ENCODE measurements at places on chromosomes 2 and 18. TPM values are rescaled to one million over a fixed set of nuclear protein-coding genes. Genes with fewer than 3 reads are reported as not detected.

- H3K27me3 ChIP-seq, result no peaks in the 10 kb centered on the region
- peak; percentile 9 for DNase-seq
- H3K27ac ChIP-seq, result no peak overlapping the region
- H3K4me3 ChIP-seq, result no peak overlapping the region
- no peaks in the 10 kb centered on the region for H3K36me3 ChIP-seq
These were observed 113.2 kb upstream of the CHST9 start for GRCh38 chr18:27298214-27298804.

DNA sequence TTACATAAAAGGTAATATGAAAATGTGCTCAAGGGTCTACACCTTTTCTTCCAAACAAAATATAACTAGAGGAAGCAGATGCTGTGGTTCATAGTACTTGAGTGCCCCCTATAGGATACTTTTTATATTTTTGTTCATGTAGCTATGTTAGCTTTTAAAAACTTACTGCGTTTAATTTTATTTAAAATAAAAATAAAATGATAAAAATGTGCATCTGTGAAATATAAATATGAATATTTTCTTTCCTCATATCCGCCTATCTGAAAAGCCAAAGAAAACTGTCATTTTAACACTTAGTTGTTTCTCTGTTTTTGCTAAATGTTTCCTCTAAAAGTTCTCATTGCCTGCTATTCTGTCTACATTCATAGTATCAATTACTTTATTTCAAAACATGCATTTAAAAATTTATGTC, 9.6 kb upstream of the LRP1B start:
- no peak overlapping the region for H3K27ac ChIP-seq
- no peak for DNase-seq
- H3K27me3 ChIP-seq, result no peaks in the 10 kb centered on the region
- H3K4me3 ChIP-seq, result no peak overlapping the region

GRCh38 chr2:24558781-24559472, 67.9 kb downstream of the NCOA1 start:
- peaks cover 4% of the 10 kb centered on the region for H3K4me1 ChIP-seq
- H3K27ac ChIP-seq, result no peak overlapping the region
- DNase-seq, result no peak

GRCh38 chr2:191693778-191694177, 15.8 kb downstream of the NABP1 start:
- no peaks in the 10 kb centered on the region for H3K36me3 ChIP-seq
- H3K4me3 ChIP-seq, result no peak overlapping the region
- H3K27me3 ChIP-seq, result no peaks in the 10 kb centered on the region
- DNase-seq, result no peak

GRCh38 chr2:235045973-235046343, 94.1 kb downstream of the SH3BP4 start:
- H3K36me3 ChIP-seq, result peaks cover 22% of the 10 kb centered on the region
- no peaks in the 10 kb centered on the region for H3K27me3 ChIP-seq

- no peaks in the 10 kb centered on the region for H3K27me3 ChIP-seq
- H3K27ac ChIP-seq, result no peak overlapping the region
- H3K4me1 ChIP-seq, result no peaks in the 10 kb centered on the region
- DNase-seq, result no peak
These were observed 1027.2 kb upstream of the ACVR2A start for GRCh38 chr2:146817613-146818012.

DNA sequence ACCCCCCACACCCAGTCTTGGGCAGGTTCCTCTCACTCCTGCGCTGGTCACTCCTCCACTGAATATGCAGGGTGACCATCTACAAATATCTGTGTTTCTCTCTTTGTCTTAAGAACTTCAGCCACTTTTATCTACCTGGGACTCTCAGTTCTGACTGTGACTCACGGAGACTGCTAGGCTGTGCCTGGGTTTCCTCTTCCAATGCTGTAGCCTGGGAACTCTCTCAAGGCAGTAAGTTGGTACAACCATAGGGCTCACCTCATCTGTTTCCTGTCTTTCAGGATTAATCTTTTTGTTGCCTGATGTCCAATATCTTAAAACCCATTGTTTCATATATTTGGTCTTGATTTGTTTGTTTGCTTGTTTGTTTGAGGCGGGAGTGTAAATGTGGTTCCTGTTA, 47.2 kb upstream of the ZNF396 start:
- no peaks in the 10 kb centered on the region for H3K36me3 ChIP-seq
- no peaks in the 10 kb centered on the region for H3K4me1 ChIP-seq
- no peak for DNase-seq
- no peaks in the 10 kb centered on the region for H3K27me3 ChIP-seq

DNA sequence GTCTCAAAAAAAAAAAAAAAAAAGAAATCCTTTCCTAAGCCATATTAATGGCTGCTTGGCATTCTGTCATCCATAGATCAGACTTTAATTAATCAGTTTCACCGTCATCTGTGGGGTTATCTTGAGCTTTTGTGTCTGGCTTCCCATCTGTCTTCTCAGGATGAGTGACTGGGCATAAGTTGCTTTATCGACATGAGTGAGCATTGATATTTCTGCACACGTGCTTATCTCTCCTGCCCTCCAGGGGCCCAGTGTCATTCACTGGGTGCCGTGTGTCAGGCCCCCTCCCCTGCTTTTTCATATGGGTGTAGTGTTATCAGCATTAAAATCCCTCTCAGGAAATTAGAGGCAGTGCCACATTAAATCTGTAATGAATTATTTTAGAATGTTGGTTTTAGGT, 65.6 kb downstream of the SH3BP4 start:
- H3K4me1 ChIP-seq, result no peaks in the 10 kb centered on the region
- no peaks in the 10 kb centered on the region for H3K27me3 ChIP-seq
- H3K4me3 ChIP-seq, result no peak overlapping the region
- H3K27ac ChIP-seq, result no peak overlapping the region
- no peak for DNase-seq

- H3K27ac ChIP-seq, result no peak overlapping the region
- no peaks in the 10 kb centered on the region for H3K27me3 ChIP-seq
- peaks cover 42% of the 10 kb centered on the region for H3K4me1 ChIP-seq
- H3K4me3 ChIP-seq, result no peak overlapping the region
- no peak for DNase-seq
These were observed 104.5 kb downstream of the VAPA start for GRCh38 chr18:10018289-10018688.

DNA sequence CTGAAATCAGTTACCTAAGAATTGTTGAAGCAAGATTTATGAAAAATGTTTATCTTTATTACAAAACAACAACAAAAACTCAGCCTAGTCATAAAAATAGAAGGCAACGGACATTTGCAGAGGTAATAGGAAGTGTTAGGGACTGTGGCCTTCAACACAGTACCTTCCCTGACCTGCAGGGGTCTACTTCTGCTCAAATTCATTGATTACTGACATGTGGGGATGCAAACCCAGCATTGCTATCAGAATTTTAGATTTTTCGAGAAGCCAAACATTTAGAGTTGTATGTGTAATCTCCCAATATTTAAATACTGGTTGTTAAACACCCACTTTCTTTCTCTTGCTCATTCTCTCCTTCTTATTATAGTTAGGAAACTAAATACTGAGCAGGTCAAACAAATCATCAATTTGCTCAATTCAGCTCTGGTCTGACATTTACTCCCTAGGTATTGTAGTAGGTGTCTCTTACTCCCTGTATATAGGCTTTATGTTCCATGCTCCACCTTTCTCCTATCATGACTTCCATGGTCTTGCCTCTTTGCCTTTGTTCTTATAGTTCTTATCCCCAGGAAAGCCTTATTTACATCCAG, 198.5 kb downstream of the UBE2E3 start:
- no peaks in the 10 kb centered on the region for H3K27me3 ChIP-seq
- no peaks in the 10 kb centered on the region for H3K4me1 ChIP-seq
- DNase-seq, result no peak
- no peak overlapping the region for H3K4me3 ChIP-seq
- H3K36me3 ChIP-seq, result no peaks in the 10 kb centered on the region
- no peak overlapping the region for H3K27ac ChIP-seq

DNA sequence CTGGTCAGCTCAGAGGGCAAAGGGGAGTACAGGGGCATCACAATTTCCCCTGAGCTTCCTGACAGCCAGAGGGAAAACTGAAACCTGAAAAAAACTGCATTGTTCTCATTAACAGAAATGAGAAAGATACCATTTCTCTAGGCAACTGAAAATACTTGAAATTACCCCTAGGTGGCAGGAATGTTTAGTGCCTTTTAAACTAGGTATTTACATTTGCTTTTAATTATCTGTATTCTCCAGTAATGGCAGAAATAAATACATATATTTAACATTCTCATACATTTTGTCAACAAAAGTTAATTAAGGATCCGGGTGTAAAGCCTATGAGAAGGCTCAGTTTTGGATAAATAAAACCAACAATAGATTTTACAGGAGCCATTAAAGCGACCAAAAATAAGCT, 34.5 kb downstream of the RPL31 start:
- H3K4me3 ChIP-seq, result no peak overlapping the region
- H3K36me3 ChIP-seq, result no peaks in the 10 kb centered on the region
- peaks cover 34% of the 10 kb centered on the region for H3K4me1 ChIP-seq
- no peak overlapping the region for H3K27ac ChIP-seq

- no peaks in the 10 kb centered on the region for H3K27me3 ChIP-seq
- no peak for DNase-seq
- no peak overlapping the region for H3K27ac ChIP-seq
- no peaks in the 10 kb centered on the region for H3K36me3 ChIP-seq
- H3K4me3 ChIP-seq, result no peak overlapping the region
These were observed 94.4 kb upstream of the LDAH start for GRCh38 chr2:20917287-20917660.

DNA sequence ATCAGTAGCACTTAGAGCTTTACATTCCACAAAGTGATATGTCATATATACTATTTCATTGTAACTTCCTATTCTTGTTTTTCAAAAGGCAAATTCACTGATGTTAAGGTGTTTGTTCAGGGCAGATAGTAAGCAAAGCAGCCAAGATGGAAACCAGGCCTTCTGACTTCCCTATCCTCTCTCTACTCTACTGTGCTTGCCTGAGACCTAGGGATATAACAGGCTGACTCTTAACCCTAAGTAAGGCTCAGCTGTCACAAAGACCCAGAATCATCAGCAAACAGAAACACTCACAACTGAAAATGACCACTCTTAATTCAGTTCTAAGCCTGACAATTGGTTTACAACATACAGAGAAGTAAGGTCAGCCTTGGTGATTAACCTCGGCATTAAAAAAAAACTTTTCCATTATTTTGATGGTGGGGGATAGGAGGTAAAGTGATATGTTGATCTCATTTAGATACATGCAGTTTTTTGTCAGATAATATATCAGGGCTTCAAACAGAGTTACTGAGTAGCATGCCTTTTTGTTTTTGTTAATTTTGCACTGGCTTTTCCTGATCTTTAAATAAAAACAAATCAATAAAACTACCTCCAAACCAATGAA, 95.4 kb upstream of the CHRNA1 start:
- H3K36me3 ChIP-seq, result no peaks in the 10 kb centered on the region
- DNase-seq, result no peak
- H3K27ac ChIP-seq, result no peak overlapping the region
- no peaks in the 10 kb centered on the region for H3K27me3 ChIP-seq

- no peaks in the 10 kb centered on the region for H3K4me1 ChIP-seq
- peak; percentile 76 for DNase-seq
- H3K4me3 ChIP-seq, result no peak overlapping the region
These were observed 162.7 kb upstream of the NT5C1B start for GRCh38 chr2:18752022-18752493.

DNA sequence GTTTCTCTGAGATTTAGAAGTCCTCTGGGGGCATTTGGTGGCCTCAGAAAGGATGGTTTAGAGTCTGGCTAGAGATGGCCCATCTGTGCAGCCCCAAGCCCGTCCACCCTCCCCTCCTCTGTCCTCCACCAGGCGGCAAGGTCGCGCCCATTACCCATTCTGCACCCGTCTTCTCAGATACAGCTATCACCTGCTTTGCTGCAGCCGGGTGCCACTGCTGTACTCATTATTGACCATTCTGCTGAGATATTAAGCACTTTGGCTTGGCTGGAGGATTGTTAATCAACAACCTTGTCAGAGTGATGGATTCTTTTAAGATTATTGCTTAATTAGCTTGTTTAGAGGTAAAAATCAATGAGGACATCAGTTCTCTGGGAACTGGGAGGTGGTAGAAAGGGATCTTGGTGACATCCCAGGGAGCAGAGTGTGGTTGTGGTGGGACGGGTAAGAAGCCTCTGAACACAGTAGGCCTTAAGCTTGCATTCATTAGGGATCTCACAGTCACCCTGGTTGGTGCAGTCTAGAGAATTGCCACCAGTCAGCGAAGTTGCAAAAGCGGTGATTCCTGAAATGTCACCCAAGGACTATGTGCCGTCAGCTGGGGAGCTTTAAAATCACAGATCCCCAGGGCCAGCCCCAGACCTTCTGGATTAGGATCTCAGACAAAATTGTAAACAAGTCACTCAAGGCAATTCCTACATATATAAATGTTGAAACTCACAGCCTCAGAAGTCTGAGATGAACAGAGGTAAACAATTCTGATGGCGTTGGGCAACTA, 90.9 kb downstream of the CAPN13 start:
- peaks cover 24% of the 10 kb centered on the region for H3K4me1 ChIP-seq
- no peak for DNase-seq
- H3K36me3 ChIP-seq, result no peaks in the 10 kb centered on the region
- no peak overlapping the region for H3K27ac ChIP-seq
- no peaks in the 10 kb centered on the region for H3K27me3 ChIP-seq
- H3K4me3 ChIP-seq, result no peak overlapping the region

- peaks cover 29% of the 10 kb centered on the region for H3K4me1 ChIP-seq
- no peaks in the 10 kb centered on the region for H3K36me3 ChIP-seq
- no peak overlapping the region for H3K27ac ChIP-seq
- DNase-seq, result no peak
- no peak overlapping the region for H3K4me3 ChIP-seq
These were observed 119.2 kb downstream of the ANKRD44 start for GRCh38 chr2:197191177-197191939.

DNA sequence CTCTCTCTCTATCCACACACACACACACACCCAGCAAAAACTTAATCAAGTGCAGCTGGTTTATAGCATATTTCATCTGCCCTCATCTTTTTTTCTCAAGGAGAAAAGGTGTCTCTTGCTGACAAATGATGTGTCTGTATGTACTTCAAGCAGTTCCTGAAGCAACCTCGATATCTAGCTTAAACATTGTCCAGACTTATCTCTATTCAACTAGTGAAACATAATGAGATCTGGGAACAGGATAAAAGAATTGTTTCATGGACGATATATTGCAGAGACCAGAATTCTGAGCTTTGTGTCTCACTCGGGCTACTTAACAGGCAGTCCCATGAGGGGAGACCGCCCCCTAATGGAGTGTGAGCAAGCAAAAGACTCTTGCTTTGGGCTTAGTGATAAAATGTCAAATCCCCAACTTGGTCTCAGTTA, 929.2 kb upstream of the SOX11 start:
- H3K27me3 ChIP-seq, result no peaks in the 10 kb centered on the region
- no peaks in the 10 kb centered on the region for H3K4me1 ChIP-seq
- no peaks in the 10 kb centered on the region for H3K36me3 ChIP-seq
- H3K4me3 ChIP-seq, result no peak overlapping the region

GRCh38 chr2:226694149-226694548, 105.5 kb downstream of the IRS1 start:
- no peak for DNase-seq
- H3K27me3 ChIP-seq, result peaks cover 5% of the 10 kb centered on the region
- H3K36me3 ChIP-seq, result no peaks in the 10 kb centered on the region
- H3K4me3 ChIP-seq, result no peak overlapping the region
- peaks cover 9% of the 10 kb centered on the region for H3K4me1 ChIP-seq

Gene RAD51AP2
- total RNA-seq, result 0.12 TPM

Gene PLEKHH2
- total RNA-seq, result 29.1 TPM

Gene SF3B6
- total RNA-seq, result 70.0 TPM

Gene CCBE1
- total RNA-seq, result 34.4 TPM

Gene CRYBA2
- total RNA-seq, result not detected

Gene ZNF512
- total RNA-seq, result 29.6 TPM

Gene TGFA
- 12.1 TPM for total RNA-seq

Gene OXER1
- total RNA-seq, result 2.7 TPM

Gene CBLN2
- total RNA-seq, result not detected

Gene MALL
- 288 TPM for total RNA-seq

Gene SP110
- total RNA-seq, result 37.8 TPM

Gene IL36G
- total RNA-seq, result not detected

Gene CD8A
- total RNA-seq, result 9.1 TPM

Gene C1QL2
- not detected for total RNA-seq

Gene LCT
- 0.09 TPM for total RNA-seq

Gene DYNAP
- total RNA-seq, result not detected
